Daoy (cell line): ENCODE measurements at places on chromosomes 2 and 18. TPM values are rescaled to one million over a fixed set of nuclear protein-coding genes. Genes with fewer than 3 reads are reported as not detected.
A peak's percentile ranks its signal among the peaks of the same experiment; 100 is the strongest.

GRCh38 chr18:24959051-24959476, 392.9 kb downstream of the ZNF521 start:
- no peak for DNase-seq

DNA sequence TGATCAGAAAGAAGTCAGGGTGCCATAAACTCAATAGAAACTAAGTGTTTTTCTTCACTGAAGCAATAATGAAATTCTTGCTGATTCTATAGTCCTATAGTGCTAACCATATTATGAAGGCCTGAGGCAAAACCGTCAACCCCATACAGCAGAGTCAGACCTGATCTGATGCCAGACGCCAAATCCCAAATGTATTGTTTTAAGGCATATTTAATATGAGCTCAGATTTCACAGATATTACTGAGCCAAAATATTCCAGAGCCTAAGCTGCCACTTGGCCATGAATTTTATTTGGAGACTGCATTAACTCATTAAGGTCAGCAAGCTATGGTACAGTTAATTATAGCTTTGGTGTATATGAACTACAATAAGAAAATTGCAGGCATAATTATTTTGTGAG, 53.4 kb downstream of the SCN1A start:
- no peak for DNase-seq

RIT2 gene
- not detected in 2 replicates for total RNA-seq

DNA sequence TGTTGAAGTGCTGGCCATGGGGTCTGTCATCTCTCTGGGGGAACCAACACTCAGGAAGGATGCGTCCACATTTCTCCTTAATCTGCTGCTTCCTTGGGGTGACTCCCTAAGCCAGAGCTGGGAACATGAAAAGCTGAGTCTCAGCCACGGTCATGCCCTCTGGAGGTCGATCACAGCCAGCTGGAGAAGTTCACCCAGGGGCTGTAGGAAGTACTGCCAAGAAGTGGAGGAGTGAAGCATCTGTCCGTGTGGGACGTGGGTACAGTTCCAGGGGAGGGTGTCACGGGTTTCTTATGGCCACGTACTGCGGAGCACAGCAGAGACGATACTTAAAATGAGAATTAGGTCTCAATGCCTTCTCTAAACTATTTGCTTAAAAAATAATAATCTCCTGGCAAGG, 42.4 kb upstream of the IGFBP2 start:
- DNase-seq: no peak

DNA sequence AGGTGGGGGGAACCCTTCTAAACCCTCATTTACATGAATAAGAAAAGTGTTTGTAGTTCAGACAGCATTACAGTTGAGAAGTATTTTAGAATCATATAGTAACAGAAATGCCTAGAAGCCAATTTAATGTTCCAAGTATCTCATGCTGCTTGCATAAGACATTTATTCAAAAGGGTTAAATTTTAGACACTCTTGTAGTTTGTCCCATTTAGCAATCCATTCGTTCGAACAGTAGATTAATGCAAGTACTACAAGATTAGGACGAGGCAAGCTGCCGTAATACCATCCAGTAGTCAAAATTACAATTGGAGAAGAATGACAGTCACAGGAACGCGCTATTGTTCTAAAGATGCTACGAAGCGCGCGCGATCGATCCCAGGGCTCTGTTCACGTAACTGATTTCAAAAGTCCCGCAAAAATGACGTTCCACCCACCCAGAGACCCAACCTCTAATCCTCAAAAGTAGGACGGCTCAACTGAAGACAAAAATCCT, 1.2 kb downstream of the TMEM237 start:
- no peak for DNase-seq

GRCh38 chr2:120601566-120601965, 134.1 kb upstream of the GLI2 start:
- no peak for DNase-seq

DNA sequence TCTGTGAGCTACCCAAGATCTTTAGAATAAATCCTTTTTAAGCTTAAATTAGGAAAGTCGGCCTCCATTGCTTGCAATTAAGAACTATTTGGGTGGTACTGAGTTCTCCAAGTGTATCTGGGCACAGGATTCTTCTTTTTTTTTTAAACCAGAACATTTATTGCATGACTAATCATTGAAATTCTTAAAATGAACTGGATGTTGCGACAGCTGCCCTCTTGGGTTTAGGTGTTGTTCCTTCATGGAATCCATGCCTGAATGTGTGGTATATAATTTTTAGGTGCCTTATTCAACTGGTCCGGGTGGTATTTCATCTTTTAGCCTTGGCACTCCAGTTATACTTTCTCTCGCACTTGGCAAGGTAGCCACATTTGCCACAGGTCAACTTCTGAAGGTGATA, 14.5 kb upstream of the KCNK3 start:
- DNase-seq: no peak

DNA sequence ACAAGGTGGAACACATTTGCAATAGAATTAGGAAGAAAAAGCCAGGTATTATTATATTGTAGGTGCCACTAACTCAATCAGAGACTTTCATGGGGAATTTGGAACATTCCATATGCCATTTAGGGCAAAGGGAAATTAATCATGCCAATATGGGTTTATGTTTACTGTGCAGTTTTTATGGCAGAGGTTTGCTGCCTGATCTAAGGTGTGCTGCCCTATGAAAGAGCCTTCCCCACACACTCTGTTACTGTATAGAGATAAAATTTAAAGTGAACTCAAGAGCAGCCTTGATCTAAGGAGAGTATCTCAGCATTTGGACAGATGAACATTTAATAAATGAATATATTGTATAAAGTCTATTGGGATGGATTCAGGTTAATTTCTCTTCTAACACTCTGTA, 771.6 kb downstream of the CNTNAP5 start:
- DNase-seq: no peak

GRCh38 chr2:141766225-141766624, 364.6 kb downstream of the LRP1B start:
- no peak for DNase-seq

DNA sequence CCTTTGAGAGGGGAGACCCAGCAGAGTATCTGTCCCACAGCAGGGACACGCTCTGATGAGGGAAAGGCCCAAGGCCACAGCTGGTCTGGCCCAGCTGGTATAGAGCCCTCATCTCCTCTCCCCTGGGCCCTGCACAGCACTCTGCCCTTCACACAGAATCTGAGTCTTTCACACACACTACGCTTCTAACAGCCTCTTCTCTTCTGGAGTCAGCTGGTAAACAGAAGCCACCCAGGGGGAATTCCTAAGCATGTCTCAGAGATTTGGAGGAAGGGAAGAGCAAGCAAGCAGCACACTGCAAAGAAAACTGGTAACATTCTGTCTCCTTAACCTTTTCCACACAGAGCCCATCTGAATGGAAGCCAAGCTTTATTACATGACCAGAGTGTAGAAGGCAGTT, 121.1 kb upstream of the ACAA2 start:
- peak; percentile 12 for DNase-seq

GRCh38 chr2:82339805-82340204, 2035.3 kb upstream of the LRRTM1 start:
- DNase-seq: no peak

DNA sequence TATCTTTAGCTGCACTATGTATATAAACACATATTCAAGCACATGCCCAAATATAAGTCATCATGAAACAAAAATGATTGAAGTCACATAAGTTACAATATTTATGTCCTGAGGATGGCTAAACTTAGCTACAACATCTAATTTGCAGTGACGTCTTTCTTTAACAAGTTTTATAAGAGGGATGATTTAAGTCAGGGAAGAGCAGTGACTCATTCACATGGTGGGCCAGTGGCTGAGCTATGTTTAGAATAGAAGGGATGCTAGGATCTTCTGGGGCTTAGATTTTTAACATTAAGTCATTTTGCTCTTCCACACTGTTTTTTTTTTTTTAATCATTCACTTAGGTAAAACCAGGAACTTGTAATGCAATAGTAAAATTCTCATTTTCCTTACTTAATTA, 22.3 kb downstream of the ADCYAP1 start:
- DNase-seq: no peak
